Uterus (tissue), 4 donors: ENCODE measurements at places on chromosomes 7 and 10.
A peak's percentile ranks its signal among the peaks of the same experiment; 100 is the strongest.

- DNase-seq, result no peak
Observed at GRCh38 chr10:44574596-44575480, 189.9 kb upstream of the CXCL12 start.

DNA sequence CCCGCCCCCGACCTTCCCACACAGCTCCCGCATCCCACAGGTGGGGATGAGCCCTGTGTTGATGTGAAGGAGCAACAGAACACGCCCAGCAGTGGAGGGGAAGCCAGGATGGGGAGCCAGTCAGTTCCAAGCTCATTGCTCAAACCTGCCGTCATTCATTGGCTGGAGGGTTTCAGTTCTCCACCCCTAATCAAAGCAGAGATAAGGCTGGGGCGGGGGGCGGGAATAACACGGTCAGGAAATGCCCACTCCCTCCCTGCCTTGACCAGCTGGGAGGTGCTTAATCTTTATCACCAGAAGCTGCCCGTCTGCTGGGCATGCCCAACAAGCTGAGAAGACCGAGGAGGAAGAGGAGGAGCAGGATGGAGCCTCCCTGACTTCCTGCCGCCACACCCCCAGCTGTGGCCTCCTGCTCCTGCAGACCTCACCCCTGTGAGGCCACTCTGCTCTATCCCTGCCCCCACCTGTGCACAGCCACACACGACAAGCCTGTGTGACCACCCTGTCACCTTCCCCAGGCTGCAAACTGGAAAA lies 265.1 kb downstream of the ZEB1 start:
- DNase-seq, result no peak

DNA sequence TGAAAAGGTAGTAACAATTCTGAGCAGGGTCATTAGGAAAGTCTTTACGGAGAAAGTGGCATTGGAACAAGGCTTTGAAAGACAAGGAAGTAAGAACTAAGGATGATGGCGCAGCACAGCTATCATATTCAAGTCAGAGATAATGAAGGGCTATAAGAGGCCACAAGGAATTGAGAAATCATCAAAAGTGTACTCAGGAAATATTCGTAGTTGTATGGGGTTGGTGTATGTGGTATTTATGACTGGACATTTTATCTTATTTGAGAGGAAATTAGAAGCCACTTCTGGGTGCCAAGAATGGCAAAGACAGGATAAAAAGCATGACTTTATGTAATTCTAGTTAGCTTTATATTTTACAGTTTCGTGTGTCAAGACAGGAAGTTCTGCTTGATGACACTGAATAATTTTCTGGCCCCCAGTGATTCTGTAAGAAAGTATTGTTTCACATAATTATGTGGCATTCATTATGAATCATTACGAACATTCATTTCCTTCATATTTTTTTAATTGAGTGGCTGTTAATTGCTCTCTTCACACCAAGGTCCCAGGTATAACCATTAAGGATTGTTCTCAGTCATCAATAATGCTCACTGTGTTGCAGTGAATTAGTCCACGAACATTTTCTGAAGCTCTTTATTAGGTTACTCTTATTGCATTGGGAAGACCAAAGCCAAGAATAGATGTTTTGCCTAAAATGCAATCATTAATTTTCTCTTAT lies 244.3 kb downstream of the PHF14 start:
- DNase-seq, result no peak

GRCh38 chr7:72337390-72338167 lies 74.6 kb downstream of the CALN1 start:
- no peak for DNase-seq

GRCh38 chr10:32937911-32938424 lies 20.1 kb downstream of the ITGB1 start:
- no peak for DNase-seq

DNA sequence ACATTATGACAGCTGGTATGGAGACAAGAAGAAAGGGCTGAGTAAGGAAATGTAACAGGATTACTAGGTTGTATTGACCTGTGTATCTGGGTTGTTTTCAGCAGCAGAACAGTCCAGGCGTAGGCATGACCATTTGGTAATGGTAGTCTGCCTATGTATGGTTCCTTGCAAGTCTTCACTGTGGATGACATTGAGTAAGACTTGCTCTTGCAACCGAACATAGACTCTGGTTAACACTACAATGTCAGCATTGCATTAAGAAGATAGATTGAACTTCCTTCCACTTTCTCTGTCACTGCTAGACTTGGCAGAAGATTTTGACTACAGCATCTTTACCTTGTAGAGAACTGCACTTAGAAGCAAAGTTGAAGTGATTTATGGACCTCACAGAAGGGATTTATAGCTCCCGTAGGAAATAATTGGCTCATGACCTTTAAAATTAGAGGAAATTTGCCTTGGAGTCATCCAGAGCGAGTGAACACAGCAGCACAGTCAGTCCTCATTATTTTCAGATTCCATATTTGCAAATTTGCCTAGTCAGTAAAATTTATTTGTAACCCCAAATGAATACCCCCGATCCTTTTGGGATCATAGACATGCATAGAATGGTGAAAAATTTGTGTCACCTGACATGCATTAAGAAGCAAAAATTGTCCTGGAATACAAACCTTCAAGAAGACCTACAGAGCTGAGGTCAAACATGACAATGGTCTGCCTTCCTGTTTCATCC lies 79.6 kb upstream of the STRIP2 start:
- no peak for DNase-seq

GRCh38 chr7:12961910-12962480 lies 274.6 kb downstream of the ARL4A start:
- DNase-seq, result no peak

- no peak for DNase-seq
Observed at GRCh38 chr7:99449326-99449725, 10.6 kb downstream of the CPSF4 start.

- no peak for DNase-seq
Observed at GRCh38 chr7:132972745-132973144, 109.1 kb downstream of the CHCHD3 start.

- no peak for DNase-seq
Observed at GRCh38 chr10:77192402-77192801, 445.2 kb downstream of the KCNMA1 start.

DNA sequence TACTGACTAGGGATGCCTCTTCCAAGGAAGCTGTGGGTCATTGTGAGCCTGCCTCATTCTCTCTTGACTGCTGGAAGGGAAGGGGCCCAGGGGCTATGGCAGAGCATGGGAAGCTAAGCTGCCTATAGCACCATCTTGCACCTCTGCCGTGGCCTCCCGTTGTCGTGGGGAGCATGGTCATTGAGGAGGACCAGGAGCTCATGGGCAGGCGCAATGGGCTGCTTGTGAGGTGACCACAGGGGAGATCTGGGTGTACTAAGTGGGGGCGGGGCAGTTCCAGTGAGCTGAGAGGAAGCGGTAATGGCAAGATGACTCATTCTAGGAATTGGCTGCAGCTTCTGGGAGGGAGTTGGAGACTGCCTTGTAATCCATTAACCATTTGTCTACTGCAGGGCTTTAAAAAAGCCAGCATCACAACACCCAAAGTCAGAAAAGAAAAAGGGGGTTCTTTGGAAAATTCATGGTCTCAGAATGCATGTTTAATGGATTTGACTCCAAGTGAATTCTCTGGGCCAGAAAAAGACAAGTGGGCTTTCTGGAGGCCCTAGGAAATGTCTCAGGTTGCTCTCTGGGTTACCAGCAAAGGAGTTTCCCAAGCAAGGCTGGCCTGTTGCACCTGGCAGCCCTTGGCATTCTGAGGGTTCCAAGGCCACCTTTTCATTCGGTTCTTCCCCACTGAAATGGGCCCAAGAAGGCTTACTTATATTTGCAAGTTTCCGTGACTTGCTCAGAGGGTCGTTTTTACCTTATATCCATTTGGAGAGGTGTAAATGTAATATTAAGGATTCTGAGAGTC lies 3.6 kb downstream of the DUSP5 start:
- peak; percentile 81 for DNase-seq

- DNase-seq, result no peak
Observed at GRCh38 chr7:1586827-1587705, 17.2 kb upstream of the PSMG3 start.

DNA sequence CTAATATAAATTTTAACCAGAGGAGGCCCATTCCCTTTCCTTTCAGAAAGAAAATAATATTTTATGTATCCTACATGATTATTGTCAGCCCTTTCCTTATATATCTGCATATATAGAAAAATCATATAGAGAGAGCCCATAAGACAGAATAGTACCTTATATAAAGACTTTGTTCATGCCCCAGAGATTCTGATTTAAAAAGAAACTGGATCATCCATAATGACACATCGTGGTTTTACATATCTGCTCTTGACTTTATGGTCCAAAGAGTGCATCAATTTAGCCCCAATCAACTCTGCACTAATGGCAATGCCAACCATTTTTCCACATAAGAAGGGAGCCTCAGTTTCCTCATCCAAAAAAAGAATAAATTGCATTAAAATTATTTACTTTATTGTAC lies 937.5 kb downstream of the GATA3 start:
- DNase-seq, result no peak

GRCh38 chr10:22340329-22341189 lies 4.7 kb upstream of the SPAG6 start:
- DNase-seq, result peak; percentile 71

DNA sequence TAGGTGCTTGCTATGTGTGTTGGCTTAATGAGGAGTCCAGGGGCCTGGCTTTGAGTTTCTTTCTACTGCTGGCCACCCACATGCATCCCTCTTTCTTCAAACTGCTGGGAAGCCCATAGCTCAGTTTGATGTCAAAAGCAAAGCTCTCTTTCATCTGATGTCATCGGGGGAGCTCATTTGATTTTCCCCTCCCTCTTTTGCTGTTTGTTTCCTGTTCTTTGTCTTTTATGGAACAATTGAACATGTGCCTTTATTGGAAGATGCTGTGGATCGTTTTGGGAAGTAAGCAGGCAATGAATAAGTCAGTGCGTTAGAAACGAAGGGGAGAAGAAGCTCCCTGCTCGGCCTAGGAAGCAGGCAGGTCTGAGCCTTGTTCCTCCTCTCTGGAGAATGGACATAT lies 140.7 kb downstream of the GRK5 start:
- DNase-seq, result no peak

DNA sequence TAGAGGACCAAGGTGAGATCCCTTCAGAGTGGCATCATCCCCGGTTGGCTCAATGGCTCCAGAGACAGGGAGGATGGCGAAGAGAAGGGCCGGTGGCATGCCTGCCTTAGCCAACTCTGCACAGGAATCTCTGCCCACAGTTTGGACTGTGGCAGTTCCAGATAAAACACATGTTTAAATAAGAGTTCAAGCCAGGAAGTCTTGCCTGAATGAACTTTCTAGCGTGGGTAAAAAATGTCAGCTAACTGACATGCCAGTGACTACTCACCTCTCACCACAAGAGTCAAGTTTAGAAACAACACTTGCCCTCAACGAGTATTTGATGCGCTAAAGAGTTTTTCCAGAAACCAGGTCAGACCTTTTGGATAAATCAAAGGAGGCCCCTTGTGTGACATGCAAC lies 3.0 kb downstream of the NOD1 start:
- no peak for DNase-seq
